ENCODE measurements at places on chromosomes 5 and 9. TPM values are rescaled to one million over a fixed set of nuclear protein-coding genes. Genes with fewer than 3 reads are reported as not detected.

SLIT3 gene
- 5.5 TPM for polyA plus RNA-seq

TTC39B gene
- polyA plus RNA-seq, result 33.6 TPM

ARSI gene
- not detected for polyA plus RNA-seq

EQTN gene
- polyA plus RNA-seq, result 0.30 TPM

SHISAL2B gene
- polyA plus RNA-seq, result 0.18 TPM

DMGDH gene
- polyA plus RNA-seq, result 0.24 TPM

TAF11L5 gene
- not detected for polyA plus RNA-seq

EXOSC3 gene
- 38.8 TPM for polyA plus RNA-seq

GFI1B gene
- 0.76 TPM for polyA plus RNA-seq

CD274 gene
- 1.1 TPM for polyA plus RNA-seq

MRPS2 gene
- polyA plus RNA-seq, result 65.9 TPM

TRAF1 gene
- 5.6 TPM for polyA plus RNA-seq

ADAMTSL2 gene
- polyA plus RNA-seq, result 0.22 TPM

INSL4 gene
- polyA plus RNA-seq, result not detected

NDUFB6 gene
- polyA plus RNA-seq, result 46.6 TPM

F2RL2 gene
- 4.5 TPM for polyA plus RNA-seq

ABLIM3 gene
- polyA plus RNA-seq, result 10.0 TPM

PCDHGA2 gene
- polyA plus RNA-seq, result 0.64 TPM

ANGPTL2 gene
- polyA plus RNA-seq, result 0.45 TPM

OTULINL gene
- 17.6 TPM for polyA plus RNA-seq

All from small intestine (tissue), 16 donors.